ENCODE measurements at places on chromosomes 5 and 9.

DNA sequence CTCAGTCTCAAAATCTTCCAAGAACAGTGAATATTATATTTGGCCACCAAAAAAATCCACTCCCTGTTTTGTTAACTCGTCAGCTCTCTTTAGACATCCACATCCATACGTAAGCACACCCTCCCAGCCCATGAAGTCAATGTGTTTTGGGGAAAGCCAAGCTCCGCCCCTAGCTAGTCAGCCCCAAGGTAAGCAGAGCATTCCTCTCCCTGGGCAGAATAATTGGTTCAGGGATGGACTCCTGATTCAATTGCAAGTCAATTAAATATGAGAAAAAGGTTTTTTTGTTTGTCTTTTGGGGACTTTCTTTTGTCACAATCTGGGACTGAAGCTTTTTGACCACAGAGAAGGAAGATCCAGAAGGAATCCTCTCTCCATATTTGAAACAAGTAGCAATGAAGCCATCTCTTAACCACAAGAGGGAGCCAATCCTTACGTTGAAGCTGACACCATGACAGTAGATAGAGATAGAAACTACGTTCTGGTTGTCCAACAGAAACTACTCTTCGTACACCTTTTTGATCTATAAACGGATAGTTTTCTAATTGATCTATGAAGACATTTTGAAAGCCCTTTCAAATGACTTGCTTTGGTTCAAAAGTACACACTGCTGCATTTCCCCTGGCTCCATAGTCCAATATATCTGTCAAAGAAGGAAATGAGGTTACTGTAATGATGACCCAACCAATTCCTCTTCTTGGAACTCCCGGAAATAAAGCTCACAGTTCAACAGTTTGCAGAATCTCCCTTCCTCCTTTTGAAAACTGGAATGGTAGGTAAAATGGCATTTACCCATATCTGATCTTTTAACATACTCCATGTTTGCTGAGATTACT lies 166.4 kb downstream of the TLE1 start:
- DNase-seq, result peak; percentile 36

DNA sequence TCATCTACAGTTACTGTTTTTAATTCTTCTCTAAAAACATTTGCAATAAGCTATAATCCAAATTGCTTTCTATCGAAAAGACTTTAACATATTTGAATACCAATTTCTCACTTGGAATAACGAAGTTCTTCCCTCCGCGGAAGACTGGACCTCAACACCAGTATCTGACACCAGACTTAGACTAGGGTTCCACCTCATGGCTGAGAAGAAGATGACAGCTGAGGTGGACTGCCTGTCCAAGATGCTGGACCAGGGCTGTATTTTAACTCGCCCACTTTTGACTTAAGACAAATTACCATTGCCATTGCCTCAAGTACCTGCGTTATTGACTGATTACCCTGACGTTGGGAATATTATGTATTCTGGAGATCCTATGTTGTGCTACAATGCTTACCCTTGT lies 34.1 kb downstream of the ZMAT2 start:
- DNase-seq, result no peak

GRCh38 chr9:14530366-14530765 lies 162.9 kb downstream of the ZDHHC21 start:
- no peak for DNase-seq

DNA sequence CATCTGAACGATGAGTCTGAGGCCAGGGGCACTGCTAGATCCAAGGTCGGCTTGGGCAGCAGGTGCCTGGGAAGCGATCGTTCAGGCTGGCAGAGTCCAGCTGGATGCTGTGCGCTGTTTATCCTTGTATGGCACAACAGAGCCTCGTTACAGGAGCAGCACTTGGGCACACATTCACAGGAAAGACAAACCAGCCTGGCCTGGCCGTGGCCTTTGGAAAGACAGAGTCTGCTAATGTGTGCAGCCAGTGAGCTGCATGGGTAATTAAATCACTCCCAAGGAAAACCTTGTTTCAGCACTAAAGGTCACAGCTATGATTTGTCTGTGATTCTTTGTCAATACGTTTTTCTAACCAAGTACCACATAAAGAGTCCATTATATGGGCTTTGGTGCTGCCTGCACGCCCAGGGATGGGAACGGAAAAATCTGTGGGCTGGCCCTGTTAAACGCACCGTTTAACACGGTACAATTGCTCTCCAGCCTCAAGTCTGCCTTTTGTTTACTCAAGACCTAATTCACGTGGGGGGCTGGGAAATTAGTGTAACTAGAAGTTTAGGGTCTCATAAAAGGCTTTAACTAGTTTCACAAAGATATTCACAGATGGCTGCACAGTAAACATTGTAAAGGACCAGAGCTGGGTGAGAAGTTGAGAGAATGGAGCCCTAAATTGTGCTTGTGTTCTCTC lies 509.3 kb downstream of the KDM4C start:
- DNase-seq, result no peak

DNA sequence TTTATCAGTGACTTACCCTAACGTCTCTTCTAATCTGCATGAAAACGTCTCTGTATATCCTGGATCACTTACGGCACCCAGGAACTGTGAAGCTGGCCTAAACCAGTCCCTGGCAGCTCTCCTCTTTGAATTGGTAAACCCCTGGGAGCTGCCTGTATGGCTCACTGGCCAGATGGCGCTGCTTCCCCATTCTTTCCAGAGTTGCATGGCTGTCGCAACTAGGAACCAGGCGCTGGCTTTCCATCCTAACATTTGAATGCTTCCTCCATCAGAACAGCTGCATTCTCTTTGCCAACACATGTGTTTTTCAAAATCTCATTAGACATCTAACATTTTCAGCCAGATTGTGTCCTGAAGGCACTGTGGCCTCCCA lies 8.0 kb upstream of the PCA3 start:
- peak; percentile 63 for DNase-seq

- DNase-seq, result no peak
Measured at GRCh38 chr9:114286146-114286679, 36.7 kb upstream of the ORM1 start.

DNA sequence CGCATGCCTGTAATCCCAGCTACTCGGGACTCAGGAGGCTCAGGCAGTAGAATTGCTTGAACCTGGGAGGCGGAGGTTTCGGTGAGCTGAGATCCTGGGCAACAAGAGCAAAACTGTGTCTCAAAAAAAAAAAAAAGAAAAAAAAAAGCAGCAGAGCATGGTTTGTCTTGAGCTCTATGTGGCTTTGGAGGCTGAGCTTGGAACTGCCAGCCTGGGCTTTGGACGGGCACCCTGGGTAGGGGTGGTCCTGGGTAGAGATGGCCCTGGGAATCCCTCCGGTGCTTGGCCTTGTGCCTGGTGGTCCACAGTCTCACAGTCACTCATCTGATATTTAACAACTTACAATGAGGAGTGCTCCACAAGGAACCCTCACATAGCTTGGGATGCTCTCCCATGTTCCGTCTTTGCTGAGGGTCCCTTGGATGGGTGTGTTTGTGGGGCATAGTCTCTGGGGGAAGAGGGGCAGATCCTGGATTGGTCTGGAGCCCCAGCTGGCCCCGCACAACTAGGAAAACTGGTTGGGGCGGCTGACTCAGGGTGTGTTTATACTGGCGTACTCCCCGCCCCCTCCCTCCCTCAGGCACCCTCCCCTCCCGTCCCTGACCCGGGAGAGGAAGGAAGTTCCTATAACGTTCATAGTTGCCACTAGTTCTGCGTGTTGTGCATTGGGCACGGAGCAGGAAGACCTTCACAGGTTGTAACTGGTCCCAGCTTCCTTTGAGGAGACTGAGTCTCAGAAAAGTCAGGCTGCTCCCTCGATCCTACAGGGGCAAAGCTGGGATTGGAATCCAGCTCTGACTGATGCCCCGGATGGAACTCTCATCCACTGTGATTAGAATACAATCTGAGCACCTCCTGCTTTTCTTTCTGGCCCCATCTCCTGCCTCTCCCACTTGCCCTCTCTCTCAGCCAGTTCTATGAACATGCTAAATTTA lies 11.2 kb downstream of the IER5L start:
- DNase-seq, result peak; percentile 83

DNA sequence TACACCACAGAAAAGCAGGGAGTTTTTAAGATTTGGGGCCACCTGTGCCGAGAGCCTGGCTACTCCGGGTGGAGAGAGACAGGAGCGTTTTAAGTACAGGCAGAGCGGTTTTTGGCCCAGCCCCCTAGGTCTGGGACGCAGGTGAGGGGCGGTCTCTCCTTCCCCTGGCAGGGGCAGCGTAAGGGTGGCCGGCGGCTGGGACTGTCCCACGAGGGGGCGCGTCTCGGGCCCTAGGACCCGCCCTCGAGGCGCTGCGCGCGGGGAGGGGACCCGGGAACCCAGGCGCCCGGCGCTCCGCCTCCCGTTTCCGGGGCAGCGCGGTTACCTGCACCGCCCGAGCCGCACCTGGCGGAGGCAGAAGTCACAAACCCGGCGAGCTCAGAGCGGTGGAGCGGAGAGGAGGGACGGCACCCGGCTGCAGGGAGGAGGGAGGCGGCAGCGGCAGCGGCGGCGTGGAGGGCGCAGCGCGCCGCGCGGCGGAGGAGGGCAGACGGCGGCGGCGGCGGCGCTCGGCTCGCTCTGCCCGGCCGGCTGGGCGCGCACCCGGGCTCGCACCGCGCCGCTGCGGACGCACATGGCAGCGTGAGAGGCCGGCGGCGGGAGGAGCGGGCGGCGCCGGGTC lies at the start of gene WWC1:
Gene WWC1, plus strand, starts transcription at position 304 of the 622 bp plus-strand sequence. CDS start 508 bp downstream, outside the sequence.
- DNase-seq, result no peak

- DNase-seq, result no peak
Measured at GRCh38 chr9:32384002-32384363, 460 bp upstream of the ACO1 start.

GRCh38 chr5:151086905-151087360 lies 6.1 kb upstream of the TNIP1 start:
- DNase-seq, result no peak

GRCh38 chr5:43294226-43294625 lies 19.0 kb downstream of the HMGCS1 start:
- no peak for DNase-seq

GRCh38 chr5:40775085-40775845 lies 19.5 kb upstream of the TTC33 start:
- no peak for DNase-seq

DNA sequence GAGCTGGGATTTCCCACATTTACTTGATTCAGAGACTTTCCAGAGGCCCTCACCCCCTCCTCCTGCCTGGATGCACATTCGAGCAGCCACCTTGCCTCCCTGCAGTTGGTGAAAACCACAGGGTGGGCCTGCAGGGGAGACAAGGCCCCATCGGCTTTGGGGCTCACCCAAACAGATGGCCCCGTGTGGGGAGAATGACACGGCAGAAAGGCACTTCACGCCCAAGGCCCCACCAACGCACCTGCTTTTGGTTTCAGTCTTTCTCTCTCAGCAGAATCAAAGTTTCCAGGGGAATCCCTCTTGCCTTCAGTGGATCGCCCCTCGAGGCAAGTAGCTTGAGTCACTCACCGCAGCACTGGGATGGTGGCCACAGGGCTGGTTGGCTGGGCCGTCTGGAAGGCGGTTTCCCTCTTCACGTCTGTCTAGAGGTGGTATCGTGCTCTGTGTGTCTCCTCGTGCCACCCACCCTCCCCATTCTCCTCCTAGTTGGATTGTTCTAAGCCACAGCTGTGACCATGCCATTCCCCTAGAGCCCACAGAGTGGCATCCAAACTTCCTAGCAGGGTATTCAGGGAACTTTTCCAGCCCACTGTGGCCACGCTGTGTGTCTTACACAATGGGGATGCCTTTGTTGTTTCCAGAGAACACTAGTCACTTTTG lies 31.8 kb downstream of the SEC61B start:
- DNase-seq, result no peak

GRCh38 chr5:107517185-107518033 lies 153.3 kb downstream of the EFNA5 start:
- DNase-seq, result no peak

DNA sequence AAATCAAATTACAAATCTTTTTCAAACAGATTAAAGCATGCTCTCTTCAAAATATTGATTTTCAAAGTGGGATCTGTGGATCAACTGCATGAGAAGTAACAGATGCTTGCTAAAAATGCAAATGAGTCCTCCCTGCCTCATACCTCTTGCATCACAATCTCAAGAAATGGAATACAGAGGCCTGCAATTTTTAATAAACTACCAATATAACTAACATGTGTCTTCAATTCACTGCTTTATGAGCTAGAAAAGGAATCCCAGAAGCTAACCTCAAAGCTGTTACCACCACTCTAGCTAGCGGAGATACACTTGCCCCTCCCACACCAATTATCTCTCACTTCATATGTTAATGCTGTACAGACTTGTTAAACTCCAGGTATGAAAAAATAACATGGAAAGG lies 9.6 kb downstream of the OR13C5 start:
- no peak for DNase-seq

GRCh38 chr9:136630662-136630992 lies 32.1 kb upstream of the EGFL7 start:
- no peak for DNase-seq

DNA sequence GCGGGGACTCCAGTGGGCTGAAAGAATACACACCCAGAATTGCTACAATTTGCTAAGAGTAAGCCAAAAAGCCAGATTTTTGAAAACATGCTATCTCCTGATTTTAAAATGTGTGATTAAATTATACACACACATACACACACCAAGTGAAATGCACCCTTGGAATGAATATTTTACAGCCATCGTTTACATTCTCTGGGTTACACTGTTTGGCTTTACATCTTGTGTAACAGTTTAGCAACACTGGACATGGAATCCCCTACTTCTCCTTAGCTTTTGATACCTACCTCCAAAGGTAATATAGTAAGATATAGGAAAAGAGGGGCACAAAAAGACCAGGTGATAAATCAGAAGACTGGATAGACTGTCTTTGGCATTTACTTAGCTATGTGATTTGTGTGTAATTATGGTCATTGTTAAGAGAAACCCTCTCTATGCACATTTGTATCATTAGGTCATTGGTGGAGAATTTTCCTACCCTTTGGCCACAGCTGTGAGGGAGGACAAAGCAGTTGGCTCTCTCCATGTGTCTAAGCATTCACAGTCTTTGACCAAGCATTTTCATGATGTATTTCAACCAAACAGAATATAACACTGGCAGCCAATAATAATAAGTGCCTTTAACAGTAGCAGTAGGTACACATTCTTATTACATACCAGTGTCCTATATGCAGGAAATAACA lies 7.6 kb downstream of the SVEP1 start:
- DNase-seq, result no peak

DNA sequence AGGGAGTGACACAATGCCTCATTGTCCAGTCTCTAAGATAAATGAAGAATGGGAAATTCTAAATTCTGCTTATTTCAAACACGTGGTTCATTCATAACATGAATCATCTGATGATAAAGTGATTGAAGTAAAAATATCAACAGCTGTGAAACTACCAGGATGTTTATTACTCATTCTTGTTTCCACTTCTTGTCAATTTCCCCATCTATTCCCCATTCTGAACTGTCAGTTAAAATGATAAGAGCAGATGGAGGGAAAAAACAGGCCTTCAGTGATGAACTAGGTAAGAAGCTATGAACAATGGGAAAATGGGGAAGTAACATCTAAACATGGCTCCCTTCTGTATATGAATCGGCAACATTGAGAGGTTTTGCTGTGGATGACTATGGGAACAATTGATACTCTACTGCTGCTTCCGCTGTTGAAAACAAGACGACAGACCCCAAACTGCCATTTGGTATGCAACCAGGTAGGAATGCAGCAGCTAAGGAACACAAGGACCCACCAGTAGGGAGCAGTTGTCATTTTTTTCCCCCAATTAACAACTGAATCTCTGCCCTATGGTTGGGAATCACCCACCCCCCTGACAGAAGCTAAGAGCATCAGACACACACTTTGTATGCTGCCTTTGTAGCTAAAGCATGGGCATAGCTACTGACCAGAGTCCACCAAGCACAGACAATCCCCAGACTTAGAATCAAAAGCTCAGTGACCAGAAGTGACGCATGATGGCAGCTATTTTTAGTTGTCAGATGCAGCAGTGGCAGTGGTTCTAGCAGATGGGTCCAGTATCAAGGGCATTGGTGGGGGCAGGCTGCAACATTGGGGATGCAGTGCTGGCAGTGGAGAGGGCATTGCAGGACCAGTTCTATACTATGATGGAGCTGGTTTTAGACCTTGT lies 52.9 kb upstream of the ZNF366 start:
- DNase-seq, result peak; percentile 21

All from NB4 (cell line).